CD4-positive, alpha-beta memory T cell (primary cell): ENCODE measurements at places on chromosomes 12 and 14. TPM values are rescaled to one million over a fixed set of nuclear protein-coding genes. Genes with fewer than 3 reads are reported as not detected.
A peak's percentile ranks its signal among the peaks of the same experiment; 100 is the strongest.

DNA sequence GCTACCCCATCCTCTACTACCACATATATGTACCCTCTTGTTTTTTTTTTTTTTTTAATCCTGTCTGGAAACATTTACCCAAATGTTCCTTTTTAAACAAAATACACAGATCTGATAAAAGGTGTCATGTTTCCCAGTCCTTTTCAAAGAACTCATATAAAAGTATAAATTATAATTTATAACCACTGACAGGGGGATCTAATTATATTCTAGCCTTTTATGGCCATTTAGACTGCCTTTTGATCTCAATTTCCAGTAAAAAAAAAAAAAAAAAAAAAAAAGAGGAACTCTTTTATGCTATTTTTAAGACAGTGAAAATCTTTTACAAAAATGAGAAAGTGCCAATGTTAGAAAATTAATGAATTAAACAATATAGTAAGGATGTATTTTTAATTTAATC is 65.0 kb downstream of the NAV3 start:
- DNase-seq: no peak

DNA sequence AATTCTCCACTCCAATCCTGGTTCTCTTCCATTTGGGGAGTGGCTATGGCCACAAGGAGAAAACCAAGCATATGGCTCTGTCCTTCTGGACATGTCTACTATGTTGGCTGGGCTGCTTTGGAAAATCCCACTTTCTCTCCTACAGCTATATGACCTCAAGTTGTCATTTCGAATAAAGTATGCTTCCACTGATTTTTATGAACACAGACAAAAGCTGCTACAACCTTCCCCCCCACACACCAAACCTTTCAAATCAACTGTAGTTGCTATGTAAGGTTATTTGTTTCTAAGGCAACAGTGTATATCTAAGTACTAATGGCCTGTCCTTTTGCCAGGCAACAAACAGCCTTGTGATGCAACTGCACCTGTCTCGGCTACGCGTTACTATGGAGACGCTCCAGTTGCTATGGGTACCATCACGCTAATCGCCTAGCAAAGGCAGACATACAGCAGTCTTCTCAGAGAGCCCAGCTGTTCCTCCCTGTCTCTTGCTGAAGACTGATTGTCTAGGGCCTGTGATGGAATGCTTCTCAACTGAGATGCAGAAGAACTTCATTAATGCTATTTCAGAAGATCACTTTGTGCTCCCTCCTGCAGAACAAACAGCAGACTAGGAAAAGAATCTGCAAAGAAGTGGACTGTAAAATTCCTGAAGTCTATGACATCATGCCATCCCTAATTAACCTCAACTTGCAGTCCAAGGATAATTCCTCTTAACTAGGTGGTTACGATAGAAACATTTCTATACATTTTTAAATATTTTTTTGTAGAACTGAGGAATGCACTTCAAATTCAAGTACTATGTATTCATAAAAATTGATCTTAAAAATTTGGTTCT is 67.6 kb downstream of the FOXN3 start:
- DNase-seq: no peak

DNA sequence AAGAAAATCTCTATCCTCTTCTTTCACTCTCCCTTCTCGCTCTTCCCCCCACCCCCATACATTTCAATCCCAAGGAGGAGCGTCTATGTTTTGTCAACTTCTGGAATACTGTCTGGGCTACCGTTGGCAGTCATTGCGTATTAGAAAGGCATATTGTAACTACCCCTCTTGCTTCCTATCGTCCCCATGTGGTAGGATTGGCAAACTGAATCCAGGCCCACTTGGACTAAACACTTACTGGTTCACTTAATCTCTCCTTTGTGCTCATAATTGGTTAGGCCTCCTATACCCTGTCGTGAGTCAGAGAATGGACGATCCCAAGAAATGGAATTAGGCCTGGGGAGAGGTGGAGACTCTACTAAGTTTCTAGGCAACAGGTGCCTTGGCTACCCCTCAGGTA is 68.8 kb upstream of the SLC8A3 start:
- no peak for DNase-seq

- DNase-seq: no peak
Measured at GRCh38 chr14:40476005-40476404, 1043.8 kb upstream of the FBXO33 start.

DNA sequence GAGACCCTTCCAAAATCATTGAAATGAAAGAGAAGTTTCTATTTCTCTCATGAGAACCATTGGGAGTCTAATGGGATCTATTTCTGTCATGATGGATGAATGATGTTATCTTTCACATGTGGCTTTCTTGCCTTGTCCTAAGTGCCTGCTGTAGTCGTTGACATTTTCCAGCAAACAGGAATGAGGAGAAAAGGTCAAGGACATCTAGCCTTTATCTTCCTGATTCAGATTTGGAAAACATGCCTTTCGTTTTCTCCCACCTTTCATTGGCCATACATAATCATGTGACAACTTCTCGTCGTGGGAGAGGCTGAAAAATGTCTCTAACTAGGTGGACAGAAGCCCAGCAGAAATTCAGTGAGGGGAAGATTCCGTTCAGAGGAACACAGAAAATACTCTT is 94.5 kb downstream of the PCNX1 start:
- DNase-seq: no peak

DNA sequence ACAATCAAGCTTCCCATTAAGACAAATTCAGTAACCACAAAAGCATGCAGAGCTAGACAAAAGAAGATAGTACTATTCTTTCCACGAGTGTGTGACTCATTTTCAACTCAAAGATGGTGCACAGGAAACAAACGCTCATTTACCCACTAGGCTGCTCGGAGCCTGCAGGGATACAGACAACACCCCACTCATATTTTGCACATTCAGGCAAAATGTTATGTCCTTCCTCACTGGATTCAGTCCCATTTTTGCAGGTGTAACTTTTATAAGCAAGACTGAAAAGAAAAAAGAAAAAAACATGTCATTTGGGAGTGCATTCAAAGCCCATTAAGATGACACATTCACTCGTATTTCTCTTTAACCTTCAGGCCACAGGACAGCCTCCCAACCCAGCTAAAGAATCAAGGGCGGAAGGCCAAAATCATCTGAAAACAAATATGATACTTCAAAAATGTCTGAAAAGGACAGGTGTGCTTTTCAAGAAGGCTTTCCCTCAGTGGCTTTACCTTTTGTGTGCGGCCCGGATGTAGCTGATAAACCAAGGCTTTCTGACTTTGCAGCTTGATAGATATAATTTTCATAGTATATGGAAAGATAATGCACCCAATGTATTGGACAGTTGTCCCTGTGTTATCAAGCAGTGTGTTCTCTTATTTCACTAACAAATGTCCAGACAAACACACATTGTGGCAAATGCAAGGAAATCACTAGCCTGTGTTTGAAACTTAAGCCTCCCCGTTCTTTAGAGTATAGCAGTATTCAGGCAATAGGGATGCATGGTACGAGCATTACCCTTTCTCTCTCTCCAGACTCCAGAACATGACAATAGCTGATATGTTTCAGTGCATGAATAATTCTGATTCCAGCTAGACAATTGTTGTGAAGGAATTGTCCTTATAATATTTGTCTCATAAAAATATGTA is 147.8 kb upstream of the KRR1 start:
- DNase-seq: no peak

DNA sequence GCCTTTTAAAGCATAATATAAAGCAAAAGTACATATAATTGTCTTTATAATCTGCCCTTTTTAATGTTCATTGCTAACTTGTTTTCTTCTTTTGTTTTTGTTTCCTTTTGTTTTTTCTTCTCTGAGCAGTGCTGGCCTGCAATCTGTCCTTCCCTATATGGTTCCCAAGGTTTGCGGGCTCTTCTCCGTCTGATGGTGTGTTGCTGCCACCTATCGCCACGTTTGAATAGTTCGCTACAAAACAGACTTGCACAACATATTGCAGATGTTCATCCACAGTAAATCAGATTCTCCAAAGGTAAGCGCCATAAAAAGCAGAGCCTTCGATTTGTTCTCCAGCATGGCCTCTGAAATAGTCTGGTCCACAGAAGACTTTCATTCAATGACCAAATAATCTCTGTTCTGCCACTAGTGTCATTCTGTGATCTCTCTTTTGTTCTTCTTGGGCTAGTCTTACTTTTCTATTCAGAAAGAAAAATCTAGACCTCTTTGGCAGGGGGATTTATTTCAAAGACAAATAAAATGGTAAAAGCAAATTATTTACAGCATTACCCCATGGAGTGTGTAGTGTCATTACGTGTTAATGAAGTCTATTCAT is 33.5 kb downstream of the C12orf50 start:
- no peak for DNase-seq

DNA sequence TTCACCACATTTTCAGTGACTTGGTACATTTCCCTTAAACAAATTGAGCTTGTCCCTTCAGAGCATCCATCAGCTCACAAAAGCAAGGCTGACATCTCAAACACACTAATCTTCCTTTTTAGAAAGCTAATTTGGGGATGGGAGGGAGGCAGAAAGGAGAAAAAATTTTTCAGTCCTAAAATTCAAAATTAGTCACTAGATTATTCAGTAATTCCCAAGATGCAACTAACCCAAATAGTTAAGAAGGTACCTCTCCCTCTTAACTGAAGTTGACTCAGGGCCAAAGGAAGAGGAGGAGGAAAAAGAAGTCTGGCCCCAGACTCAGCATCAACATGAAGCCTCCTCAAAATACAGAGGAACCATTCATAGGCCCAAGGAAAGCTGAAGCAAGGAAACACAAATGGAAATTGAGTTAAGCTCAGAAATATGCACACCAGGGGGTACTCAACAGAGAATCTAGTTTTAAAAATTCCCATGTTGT is 21.7 kb downstream of the CBX5 start:
- DNase-seq: no peak

GRCh38 chr12:1797011-1797901 is 23.1 kb upstream of the LRTM2 start:
- peak; percentile 74 for DNase-seq

DNA sequence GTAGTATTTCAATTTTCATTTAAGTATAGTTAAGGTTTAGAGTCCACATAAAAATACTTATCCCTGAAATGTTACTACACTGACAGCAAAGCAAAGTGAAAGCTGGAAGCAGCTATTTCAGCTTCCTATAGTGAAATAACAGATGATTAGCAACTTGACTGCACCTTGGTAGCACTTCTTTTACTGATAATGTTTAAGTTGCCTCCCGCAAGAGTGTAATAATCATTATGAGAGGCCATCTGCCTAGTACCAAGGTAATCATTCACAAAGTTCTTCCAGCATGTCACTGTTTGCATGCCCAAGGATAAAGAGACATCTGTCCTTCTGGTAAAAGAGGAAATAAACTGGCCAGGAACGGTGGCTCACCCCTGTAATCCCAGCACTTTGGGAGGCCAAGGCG is 69.8 kb downstream of the LIN7A start:
- DNase-seq: no peak

DNA sequence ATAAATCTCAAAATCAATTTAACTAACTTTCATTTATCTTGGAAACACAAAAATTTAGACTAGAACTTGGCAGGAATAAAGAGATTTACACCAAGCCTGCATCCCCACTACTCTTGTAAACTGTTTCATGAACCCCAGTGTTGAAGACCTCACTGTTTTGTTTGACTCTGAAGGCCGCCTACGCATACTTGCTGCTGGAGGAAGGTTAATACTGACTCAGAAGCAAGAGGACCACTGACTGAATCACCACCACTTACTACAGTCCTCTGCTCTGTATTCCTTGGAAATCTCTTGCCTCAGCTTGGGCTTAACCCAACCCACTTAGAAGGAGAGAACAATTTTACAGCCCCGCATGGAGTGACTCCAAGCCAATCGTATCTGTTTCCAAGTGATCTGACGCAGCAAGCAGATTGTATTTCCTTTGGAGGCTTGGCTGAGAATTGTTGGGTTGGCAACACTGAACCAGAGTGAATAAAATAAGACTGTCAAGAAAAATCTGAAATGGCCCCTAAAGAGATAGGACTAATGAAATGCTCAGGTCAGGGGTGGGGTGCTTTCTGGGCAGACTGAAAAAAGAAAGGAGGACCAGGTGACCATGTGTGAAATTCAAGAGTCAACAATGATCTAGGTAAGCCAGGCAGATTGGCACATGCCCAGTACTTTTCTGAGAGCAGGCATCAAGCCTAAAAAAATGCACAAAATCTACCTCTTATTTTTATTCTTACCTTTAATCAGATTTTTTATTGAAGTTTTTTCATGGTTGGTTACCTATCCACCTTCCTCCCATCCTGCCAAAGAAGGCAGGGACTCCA is 248.6 kb downstream of the ZFP36L1 start:
- DNase-seq: no peak

LRP1 gene
- 11.6 TPM for total RNA-seq

KLRK1 gene
- total RNA-seq: 1.4 TPM

TAS2R10 gene
- total RNA-seq: 0.44 TPM

MYH6 gene
- total RNA-seq: not detected

SLC7A8 gene
- 2.4 TPM for total RNA-seq

CLEC6A gene
- total RNA-seq: not detected
